ENCODE measurements at places on chromosomes 3 and 15.
A peak's percentile ranks its signal among the peaks of the same experiment; 100 is the strongest.

GRCh38 chr15:100030586-100031229 is 297.5 kb upstream of the LYSMD4 start:
- no peak for DNase-seq

DNA sequence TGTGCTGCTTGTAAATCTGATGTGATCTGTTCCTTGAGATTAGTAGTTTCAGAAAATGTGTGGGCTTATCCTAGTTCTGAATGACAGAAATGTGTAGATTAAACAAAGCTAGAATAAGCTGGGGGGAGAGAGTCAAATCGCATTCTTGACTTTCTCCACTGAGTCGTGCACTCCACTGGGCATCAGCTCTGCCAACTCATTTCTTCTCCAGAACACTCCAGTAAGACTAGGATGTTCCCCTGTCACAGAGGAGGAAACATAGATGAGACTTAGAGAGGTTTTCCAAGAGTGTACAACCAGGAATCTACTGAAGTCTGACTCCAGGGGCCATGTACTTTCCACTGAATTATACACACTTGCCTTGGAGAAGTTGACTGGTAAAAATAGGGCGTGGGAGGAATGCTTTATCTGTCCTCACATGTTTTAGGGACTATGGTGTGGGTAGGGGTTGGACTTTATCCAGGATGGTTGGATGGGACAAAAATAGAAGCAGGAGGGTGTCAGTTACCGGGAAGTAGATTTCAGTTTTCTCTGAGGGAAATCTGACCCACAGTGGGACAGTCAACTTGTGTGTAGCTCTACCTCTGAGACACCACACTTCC is 298.2 kb downstream of the UBE2E2 start:
- DNase-seq = no peak

DNA sequence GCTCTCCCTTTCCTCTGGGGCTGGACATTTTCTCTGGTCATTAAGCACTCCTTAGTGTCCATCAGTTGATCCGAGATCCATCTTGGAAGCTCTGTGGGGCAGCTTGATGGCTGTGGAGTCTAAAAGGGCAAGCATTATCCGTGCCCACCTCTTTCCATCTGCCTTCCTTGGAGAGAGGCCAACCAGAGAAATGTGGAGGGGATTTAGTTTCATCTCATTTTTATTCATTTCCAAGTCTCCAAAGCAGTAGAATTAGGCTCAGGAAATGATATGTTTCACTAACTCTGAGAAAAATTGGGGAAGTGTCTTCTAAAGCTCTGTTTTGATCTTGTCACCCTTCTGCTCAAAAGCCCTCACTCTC is 95.9 kb upstream of the KLHL25 start:
- no peak for DNase-seq

DNA sequence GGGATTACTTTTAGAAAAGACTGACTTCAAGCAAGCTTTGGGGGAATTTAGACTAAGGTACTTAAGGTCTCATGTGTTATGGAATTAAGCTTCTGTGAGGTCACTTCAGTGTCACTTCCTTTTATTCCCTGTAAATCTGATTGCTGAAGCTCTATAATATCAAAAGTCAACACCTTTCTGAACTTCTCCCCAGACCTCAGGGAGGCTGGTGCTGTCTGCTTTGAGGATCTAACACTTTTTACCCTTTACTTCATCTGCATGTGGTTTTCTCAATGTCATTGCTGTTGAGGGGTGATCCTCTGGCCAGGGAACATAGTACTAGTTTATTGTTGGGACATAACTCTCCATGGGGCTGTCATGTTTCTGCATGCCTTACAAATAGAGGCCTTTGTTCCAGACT is 41.8 kb upstream of the RASGRF1 start:
- DNase-seq = no peak

DNA sequence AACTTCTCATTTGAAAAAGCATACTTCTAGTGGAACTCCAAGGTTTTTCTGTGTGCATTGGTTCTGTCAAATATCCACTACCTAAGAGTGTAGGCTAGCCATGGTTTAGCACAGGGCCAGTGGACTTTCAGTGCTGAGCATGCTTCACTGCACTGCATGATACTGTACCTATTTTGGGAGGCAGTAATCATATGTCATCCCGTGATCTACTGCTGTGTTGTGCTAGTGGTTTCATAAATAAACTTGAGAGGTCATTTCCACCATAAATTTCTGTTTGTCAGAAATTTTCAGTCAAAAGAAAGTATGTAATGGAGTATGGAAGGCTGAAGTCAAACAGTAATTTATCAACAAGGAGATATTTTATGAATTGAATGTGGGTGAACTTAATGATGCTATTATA is 203.6 kb downstream of the ROBO1 start:
- DNase-seq = no peak

- peak; percentile 66 for DNase-seq
These were observed 1.2 kb downstream of the B2M start for GRCh38 chr15:44712346-44713005.

GRCh38 chr15:46894644-46895043 is 822.7 kb upstream of the SEMA6D start:
- DNase-seq = no peak

DNA sequence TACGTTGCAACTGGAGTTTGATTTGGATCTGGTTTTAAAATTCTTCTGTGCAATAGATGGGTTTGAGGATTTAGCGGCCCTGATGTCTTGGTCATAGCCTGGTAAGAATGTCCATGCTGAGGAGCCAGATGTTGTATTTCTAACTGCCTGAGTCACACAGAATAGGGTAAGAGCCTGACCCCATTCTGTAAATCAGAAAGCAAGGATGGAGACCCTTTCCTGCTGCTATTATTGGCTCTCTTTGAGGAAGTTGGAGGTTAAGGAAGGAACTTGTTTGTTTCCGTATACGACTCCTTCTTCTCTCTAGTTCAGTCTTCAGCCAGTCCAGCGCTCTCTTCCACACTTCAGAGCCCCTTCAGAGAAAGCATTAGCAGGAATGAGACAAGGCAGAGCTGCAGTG is 65.1 kb downstream of the HCN4 start:
- DNase-seq = no peak

- DNase-seq = no peak
These were observed 38.4 kb upstream of the FURIN start for GRCh38 chr15:90829942-90830440.

- no peak for DNase-seq
These were observed 877 bp upstream of the GP5 start for GRCh38 chr3:194399874-194400411.

- no peak for DNase-seq
These were observed 10.4 kb upstream of the CX3CR1 start for GRCh38 chr3:39290255-39290654.

GRCh38 chr3:179330438-179330837 is 7.6 kb downstream of the ZNF639 start:
- no peak for DNase-seq

DNA sequence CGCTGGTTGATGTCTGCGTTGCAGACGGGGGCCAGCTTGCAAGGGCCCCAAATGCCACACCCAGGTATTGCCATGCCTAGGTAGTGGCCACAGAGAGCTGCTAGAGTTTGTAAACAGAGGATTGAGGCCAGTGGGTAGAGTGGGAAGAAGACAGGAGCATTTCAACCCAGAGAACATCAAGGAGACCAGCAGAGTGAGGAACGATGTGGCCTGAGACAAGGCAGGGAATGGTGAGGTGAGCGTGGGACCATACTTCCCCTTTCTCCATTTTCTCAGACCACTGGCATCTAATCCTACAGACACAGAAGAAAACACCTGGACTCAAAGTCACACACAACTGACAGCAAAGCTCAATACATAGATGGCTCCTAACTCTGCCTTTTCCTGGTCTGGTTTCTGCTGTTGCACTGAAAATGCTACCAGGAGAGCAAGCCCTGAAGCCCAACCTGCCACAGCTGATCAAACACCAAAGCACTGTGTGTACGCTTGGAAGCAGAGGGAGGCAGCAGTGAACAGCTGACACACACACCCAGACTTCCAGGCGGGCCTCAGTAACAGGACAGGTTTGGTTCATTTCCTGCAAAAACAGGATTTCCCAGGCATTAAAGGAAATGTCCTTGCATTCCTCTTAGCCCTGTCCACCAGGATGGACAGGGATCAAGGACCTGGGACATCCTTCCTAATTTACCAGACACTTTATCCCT is 1.6 kb downstream of the FAM174B start:
- peak; percentile 15 for DNase-seq

DNA sequence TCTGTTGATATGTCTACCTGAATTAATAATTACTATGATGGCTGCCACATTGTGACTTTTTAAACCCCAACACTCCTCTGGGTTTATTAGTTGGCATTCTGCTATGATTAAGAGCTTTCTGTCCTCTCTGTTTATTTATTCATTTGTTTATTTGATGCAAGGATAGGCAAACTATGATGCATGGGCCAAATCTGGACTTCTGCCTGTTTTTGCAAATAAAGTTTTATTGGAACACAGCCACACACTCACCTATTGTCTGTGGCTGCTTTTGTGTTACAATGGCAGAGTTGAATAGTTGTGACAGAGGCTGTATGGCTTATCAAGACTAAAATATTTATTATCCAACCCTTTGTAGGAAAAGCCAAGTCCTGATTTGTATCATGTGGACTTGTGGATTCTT is 48.3 kb upstream of the C3orf80 start:
- DNase-seq = no peak

DNA sequence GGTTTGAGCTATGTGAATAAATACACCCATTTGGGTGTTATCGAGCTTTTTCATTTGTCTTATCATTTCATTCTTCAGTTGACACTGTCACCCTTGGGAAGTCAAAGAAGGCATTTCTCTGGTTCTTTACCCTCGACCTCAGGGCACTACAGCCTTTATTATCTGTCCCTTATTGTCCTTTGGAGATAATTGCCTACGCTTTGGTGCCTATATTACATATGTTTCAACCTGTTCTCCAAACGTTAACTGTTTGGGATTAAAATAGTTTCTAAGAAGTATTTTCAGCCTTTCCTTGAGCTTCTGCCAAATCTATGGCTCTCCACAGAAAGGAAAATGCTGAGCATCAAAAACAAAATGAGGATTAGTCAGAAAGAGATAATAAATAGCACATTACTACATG is 395.4 kb upstream of the ADAMTS9 start:
- DNase-seq = no peak

GRCh38 chr15:90037511-90037860 is 36.4 kb downstream of the ZNF710 start:
- DNase-seq = no peak

GRCh38 chr3:33575311-33575710 is 135.1 kb upstream of the UBP1 start:
- no peak for DNase-seq

DNA sequence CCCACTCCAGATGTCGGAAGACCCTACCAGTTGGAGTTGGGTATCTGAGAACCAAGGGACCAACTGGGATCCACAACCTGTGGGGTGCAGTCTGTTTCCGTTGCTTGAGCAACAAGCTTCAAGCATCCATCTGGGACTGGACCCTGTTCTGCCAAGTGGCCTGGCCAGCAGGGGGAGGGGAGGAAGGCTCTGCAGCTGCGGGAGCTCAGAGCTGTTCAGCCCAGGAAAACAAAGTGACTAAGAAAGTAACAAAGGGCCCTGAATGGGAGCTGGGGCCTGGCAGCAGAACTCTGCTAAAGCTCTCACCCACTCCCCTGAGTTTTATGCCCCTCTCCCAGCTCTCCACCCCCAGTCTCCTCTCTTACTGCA is 2.7 kb downstream of the TYRO3 start:
- no peak for DNase-seq

- DNase-seq = no peak
These were observed 77.3 kb upstream of the ATP2B2 start for GRCh38 chr3:10582733-10583132.

- DNase-seq = peak; percentile 73
These were observed 25.9 kb downstream of the ACP3 start for GRCh38 chr3:132343018-132343612.

- DNase-seq = peak; percentile 62
These were observed 440 bp downstream of the DCBLD2 start for GRCh38 chr3:98901119-98901391.

GRCh38 chr3:29453284-29454001 is 172.6 kb downstream of the RBMS3 start:
- peak; percentile 69 for DNase-seq

DNA sequence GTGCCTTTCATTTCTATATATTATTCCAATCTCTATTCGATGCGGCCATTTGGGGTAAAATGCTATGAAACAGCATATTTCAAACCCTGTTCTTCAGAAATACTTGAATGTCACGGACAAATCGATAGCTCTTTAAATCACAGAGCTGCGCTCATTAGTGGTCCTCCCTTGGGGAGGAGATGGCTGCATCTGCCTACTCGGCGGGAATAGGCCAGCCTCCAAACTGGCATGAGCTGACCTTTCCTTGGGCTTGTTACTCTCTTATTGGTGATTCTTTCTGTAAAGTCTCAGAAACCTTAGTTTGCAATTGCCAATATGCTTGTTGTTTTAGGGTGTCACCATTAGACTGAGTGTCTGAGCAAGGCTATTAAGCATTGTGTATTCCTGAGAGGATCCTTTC is 120.9 kb downstream of the BDH1 start:
- no peak for DNase-seq

GRCh38 chr15:45548753-45549520 is 26.4 kb upstream of the SLC30A4 start:
- no peak for DNase-seq

DNA sequence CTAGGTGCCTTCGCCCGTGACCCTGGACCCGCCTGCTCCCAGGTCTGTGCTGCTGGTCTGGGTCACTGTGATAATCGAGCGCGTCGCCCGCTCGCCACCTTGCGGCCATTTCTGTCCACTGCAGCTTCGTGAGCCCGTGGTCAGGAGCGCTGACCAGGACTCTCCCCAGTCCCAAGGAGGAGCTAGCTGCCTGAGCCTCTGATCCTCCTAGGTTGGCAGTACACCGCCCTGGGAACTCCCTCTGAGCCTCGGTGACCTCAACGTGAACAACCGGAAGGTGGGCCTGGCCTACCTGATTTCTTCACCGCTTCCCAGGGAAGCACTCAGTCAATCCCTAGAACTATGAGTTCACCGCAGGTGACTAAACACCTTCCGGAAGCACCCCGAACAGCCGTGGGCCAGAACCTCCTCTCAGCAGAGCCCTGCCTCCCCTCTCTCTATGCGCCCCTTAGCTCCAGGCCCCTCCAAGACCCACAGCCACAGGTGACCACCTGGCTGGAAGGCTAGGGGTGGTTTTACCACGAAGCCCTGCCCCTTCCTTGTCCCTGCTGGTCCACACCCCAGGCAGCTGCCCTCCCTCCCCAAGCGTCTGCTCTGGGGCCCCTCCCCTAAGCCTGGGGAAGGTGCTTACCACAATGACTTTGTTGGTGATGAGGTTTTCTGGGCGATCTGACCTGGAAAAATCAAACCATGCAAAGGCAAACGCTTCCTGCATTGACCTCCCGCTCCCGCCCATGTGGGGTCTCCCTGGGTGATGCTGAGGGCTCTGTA is 9.7 kb downstream of the PLA2G4D start:
- DNase-seq = no peak

GRCh38 chr3:30640851-30641250 is 34.5 kb downstream of the TGFBR2 start:
- no peak for DNase-seq

Data from DMS79 treated with DMSO at 0.1 percent for 48 hours (cell line).